T-helper 22 cell (primary cell): ENCODE measurements at places on chromosomes 13 and 19.

GRCh38 chr19:49017666-49018351 is 918 bp upstream of the LHB start:
- DNase-seq = peak; percentile 51

- no peak for DNase-seq
Measured at GRCh38 chr13:24925318-24926231, 161.6 kb downstream of the RNF17 start.

GRCh38 chr13:94270556-94270955 is 208.9 kb downstream of the DCT start:
- DNase-seq = no peak

GRCh38 chr13:93244141-93244917 is 17.7 kb downstream of the GPC6 start:
- DNase-seq = no peak

GRCh38 chr13:98068521-98068920 is 74.4 kb upstream of the FARP1 start:
- DNase-seq = no peak

GRCh38 chr13:45209229-45209628 is 8.4 kb upstream of the KCTD4 start:
- no peak for DNase-seq

GRCh38 chr13:99575376-99576120 is 74.3 kb downstream of the TM9SF2 start:
- no peak for DNase-seq

- no peak for DNase-seq
Measured at GRCh38 chr13:43303033-43303729, 279.8 kb downstream of the DNAJC15 start.

DNA sequence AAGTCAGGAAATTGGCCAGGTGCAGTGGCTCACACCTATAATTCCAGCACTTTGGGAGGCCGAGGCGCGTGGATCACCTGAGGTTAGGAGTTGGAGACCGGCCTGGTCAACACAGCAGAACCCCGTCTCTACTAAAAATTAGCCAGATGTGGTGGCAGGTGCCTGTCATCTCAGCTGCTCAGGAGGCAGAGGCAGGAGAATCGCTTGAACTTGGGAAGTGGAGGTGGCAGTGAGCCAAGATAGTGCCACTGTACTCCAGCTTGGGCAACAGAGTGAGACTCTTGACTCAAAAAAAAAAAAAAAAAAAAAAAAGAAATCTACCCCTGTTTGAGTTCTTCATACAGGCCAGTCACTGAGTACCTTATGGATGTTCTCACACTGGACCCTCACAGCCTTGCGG is 42.0 kb downstream of the SLC15A1 start:
- no peak for DNase-seq

GRCh38 chr19:5805462-5806132 is 730 bp downstream of the NRTN start:
- no peak for DNase-seq

- DNase-seq = no peak
Measured at GRCh38 chr13:35856084-35856483, 275.1 kb downstream of the DCLK1 start.

DNA sequence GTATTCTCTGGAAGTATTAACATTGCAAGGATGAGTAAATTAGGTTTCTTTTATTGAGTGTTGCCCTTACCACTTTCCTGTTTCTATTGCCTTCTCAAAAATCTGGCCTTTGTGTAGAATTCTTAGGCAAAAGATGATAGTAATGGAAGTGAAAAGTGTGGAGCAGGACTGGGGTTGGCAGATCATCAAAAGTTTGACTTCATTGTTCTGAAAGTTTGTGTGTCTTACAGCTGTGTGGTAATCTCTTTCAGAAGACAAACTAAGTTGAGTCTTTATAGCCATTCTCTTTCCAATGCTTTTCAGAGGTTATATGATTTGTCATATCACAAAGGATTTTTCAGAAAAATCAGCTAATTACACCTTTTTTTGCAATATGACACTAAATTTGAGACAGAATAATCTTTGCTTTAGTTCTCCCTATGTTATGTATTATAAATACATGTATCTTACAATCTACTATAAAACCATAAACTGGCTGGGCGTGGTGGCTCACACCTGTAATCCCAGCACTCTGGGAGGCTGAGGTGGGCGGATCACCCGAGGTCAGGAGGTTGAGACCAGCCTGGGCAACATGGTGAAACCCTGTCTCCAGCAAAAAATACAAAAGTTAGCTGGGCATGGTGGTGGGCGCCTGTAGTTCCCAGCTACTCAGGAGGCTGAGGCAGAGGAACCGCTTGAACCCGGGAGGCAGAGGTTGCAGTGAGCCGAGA is 8.7 kb upstream of the KCNRG start:
- DNase-seq = no peak

DNA sequence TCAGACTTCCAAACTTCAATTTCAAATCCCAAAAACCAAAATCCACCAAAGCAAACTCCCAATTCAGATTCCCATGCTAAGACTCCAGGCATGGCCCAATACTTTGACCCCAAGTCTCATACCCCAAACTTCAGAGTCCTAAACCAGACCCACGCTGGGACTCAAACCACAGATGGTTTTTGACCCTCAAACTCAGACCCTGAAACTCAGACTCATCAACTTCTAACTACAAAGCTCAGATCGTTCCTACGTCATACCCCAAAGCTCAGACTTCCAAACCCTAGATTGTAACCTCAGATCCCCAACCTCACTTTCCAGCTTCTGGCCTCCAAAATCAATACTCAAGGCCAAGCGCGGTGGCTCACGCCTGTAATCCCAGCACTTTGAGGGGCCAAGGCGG is 11.9 kb downstream of the RYR1 start:
- DNase-seq = no peak

DNA sequence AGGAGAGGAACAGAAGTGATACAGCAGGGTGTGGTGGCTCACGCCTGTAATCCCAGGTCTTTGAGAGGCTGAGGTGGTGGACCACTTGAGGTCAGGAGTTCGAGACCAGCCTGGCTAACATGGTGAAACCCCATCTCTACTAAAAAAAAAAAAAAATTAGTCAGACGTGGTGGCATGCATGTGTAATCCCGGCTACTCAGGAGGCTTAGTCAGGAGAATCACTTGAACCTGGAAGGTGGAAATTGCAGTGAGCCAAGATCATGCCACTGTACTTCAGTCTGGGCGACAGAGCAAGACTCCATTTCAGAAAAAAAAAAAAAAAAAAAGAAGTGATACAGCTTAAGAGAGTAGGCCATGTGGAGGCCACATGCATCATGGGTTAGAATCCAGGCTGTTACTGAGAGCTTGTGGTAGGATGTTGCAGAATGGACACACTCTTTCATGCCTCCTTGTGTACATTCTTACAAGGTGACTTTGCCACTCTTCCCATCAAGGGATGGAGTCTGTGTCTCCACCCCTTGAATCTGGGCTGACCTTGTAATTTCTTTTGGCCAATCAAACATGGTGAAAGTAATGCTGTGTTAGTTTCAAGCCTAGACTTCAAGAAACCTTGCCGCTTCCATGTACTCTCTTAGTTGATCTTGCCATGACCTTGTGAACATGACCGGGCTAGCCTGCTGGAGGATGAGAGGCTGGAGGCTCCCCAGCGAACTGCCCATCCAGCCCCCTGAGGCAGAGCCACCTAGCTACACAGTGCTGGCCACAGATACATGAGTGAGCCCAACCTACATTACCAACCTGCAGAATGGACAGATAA is 12.3 kb downstream of the FAM187B start:
- no peak for DNase-seq

DNA sequence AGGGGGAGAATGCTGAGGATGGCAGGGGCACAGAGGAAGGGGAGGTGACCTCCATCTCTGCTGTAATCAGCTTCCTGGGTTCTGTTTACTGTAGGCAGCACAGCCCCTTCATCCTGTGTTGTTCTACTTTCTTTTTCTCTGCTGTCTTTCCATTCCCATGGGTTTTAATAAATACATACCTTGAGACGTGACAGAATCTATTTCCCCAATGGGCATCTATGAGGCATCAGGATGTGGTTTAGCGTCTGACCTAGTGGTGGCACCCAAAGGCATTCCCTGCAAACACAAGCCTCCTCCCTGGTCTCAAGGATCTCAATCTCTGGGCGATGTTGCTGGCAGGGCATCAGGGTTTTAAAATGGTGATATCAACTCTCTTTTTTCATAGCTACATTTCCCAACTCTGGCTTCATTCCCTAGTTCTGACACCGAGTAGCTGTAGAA is 60.8 kb downstream of the ALOX5AP start:
- no peak for DNase-seq

DNA sequence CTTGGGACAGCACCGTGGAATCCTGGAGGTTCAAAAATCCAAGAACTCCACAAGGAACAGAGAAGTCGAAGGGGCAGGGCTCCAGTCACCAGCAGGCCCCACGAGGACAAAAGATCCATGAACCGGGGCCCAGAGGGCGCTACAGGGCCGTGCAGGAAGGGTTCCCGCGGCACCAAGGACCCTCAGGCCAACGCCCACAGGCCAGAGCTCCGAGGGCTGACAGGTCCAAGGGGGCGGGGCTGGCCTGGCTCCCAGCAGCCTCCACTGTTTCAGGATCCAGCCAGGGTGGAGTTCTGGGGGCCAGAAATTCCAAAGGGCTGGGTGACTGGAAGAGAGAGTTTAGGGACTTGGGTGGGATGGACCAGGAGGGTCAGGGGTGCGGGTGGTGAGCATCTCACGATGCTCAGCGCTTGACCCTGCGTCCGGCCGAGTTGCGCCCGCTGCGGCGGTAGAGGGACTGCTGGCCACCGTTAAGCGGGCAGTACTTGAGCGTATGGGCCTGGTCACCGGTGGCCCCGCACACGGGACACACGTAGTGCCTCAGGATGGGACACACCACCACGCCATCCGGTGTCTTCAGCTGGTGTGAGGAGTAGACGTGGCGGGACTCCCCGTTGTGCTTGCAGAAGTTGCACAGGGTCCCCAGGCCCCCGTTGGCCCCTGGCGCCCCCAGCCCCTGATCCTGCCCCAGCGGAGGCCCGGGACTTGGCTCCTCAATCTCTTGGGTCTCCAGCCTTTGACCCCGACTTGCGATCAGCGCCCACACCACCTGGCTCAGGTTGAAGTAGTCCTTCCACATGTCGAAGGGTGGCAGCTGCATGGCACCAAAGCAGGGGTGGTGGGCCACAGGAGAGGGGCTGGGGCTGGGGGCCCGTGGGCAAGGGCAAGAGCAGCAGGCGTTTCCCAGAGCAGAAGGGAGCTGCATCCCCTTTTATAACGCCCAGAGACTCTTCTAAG is at the start of gene NANOS2:
Gene NANOS2, minus strand, starts transcription at position 905 of the 957 bp plus-strand sequence. Its CDS starts 85 bp downstream, at position 820.
- no peak for DNase-seq

- peak; percentile 87 for DNase-seq
Measured at GRCh38 chr19:18588611-18589379, at the start of gene REX1BD. Gene REX1BD (plus strand): TSS chr19:18588798. CDS start chr19:18588802, 4 bp downstream.

GRCh38 chr19:44890366-44891015 is 563 bp upstream of the TOMM40 start:
- DNase-seq = peak; percentile 100

GRCh38 chr19:16228637-16229321 is 31.1 kb downstream of the AP1M1 start:
- no peak for DNase-seq

GRCh38 chr13:100545684-100546061 is 42.9 kb downstream of the GGACT start:
- no peak for DNase-seq

DNA sequence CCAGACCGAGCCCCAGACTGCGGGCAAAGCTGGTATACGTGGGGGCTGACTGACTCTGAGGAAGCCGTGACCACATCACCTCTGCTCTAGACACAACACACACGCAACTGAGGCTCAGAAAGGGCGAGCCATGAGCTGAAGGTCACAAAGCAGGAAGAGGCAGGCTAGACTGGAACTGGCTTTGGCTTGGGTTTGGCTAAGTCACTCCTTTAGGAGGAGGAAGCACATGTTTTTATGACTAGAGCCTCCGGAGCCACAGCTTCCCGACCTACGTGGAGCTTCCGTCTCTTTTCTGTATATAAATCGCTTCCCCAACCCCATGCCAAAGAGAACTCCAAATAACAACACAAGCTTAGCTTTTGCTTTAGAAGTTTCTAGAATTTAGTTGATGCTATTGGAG is 48.0 kb downstream of the RFX2 start:
- peak; percentile 73 for DNase-seq

- DNase-seq = no peak
Measured at GRCh38 chr13:19601749-19602725, 31.4 kb upstream of the MPHOSPH8 start.

GRCh38 chr19:49837425-49837824 is 13.5 kb upstream of the PTOV1 start:
- DNase-seq = no peak

DNA sequence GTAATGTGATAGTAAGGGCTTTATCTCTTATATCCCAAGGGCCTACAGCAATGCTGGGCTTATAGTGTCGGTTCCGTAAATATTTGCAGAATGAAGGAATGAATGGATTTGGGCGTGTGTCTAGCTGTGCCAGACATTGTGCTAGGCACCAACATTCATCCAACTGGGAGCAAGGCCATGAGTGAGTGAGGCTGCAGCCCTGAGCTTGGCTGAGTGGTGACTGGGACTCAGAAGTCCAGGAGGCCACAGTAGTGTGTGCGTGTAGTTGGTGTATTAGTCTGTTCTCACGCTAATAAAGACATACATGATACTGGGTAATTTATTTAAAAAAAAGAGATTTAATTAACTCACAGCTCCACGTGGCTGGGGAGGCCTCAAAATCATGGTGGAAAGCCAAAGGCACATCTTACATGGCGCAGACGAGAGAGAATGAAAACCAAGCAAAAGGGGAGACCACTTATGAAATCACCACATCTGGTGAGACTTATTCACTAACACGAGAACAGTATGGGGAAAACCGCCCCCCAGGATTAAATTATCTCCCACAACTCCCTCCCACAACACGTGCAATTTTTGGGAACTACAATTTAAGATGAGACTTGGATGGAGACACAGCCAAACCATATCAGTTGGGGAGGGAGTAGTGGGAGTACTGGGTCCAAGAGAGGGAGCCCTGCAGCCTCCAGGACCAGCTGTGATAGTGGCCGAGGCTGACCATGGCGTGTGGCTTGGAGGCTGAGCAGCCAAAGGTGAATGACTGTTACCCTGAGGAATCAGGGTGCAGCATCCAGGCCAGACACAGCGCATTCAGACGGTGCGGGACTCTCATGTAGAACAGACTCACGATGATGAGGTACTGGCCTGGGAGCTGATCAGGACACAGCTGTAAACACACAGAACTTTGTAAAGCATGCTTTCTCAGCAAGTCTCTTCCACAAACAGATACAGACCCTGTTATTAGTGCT is 104.6 kb downstream of the TEX26 start:
- DNase-seq = no peak

DNA sequence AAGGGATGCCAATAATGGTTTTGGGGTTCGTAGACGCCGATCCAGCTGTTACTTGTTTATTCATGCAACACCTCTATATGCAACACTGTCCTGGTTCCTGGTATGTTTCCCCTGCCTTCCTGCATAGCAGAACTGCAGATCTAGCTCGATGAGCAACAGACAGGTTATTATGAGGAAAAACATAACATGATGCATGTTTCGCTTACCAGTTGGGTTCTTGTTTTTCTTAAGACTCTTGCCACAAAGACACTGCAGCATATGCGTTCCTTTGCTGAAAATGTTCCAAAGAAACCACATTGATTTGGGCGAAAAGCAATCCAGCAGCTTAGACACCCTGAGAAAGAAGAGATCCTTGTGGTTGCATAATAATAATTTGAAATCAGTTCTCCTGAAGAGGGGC is 583 bp downstream of the FGF14 start:
- DNase-seq = no peak
